ENCODE measurements at places on chromosomes 2 and 18.
A peak's percentile ranks its signal among the peaks of the same experiment; 100 is the strongest.

GRCh38 chr2:172639256-172639655, 83.4 kb downstream of the PDK1 start:
- no peak for DNase-seq

- DNase-seq = no peak
Observed at GRCh38 chr2:48134704-48135103, 228.4 kb upstream of the FBXO11 start.

GRCh38 chr2:181404472-181404871, 52.7 kb upstream of the ITGA4 start:
- DNase-seq = no peak

- DNase-seq = peak; percentile 71
Observed at GRCh38 chr18:45974088-45974536, 7.0 kb upstream of the EPG5 start.

GRCh38 chr2:27709960-27710575, 46.4 kb downstream of the SLC4A1AP start:
- no peak for DNase-seq

GRCh38 chr2:167420211-167420610, 531.9 kb downstream of the XIRP2 start:
- no peak for DNase-seq

DNA sequence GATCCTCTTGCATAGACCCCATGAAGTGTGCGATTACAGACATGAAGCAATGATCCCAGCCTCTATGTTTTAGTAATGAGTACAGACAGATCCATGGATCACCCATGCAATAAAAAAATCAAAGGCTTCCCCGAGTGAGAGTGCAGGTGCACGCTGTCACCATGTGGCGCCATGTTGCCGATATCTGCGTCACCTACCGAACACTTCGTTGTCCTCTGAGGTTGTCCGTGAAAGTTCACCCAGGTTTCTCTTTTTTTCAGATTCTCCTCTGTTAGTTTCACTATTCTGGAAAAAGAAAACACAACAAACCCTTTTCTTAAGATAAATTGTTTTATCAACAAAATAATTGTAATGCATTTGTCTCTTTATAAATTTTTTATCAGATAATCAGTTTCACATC, 66.5 kb downstream of the MBP start:
- DNase-seq = no peak

GRCh38 chr2:219443016-219443696, 8.5 kb downstream of the SPEG start:
- no peak for DNase-seq

- DNase-seq = no peak
Observed at GRCh38 chr2:36403675-36404230, 48.2 kb downstream of the CRIM1 start.

DNA sequence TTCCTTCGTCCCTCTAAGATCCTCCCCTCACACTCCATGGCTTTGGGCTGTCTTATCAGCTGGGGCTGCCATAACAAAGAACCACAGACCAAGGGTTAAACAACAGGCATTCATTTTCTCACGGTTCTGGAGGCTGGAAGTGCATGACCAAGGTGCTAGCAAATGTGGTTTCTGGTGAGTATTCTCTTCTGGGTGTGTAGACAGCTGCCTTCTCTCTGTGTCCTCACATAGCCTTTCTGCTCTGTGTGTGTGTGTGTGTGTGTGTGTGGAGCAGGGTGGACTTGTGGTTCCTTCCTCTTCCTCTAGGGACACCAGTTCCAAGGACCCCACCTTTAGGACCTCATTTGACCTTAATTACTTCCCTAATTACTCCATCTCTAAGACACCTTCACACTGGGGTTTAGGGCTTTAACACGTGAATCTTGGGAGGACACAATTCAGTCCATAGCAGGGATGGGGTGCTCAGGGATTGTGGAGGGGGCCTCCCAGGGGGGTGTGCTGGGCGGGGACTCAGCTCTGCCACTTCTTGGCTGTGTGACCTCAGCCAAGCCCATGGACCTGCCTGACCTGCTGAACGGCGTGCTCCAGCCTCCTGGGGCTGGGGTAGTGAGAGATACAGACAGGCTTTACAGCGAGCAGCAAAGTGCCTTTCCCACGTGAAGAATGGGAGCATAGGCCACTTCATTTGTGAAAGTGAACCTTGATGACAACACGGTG, 38.0 kb downstream of the ACKR3 start:
- no peak for DNase-seq

- DNase-seq = no peak
Observed at GRCh38 chr2:178128836-178129630, 16.8 kb downstream of the RBM45 start.

DNA sequence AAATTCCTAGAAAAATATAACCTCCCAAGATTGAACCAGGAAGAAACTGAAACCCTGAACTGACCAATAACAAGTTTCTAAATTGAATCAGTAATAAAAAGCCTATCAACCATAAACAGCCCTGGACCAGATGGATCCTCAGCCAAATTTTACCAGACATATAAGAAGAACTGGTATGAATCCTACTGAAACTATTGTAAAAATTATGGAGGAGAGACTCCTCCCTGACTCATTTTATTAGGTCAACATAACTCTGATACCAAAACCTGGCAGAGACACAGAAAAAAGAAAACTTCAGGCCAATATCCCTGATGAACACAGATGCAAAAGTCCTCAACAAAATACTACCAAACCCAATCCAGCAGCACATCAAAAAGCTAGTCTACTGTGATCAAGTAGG, 11.3 kb downstream of the NT5C1B start:
- no peak for DNase-seq

GRCh38 chr18:50076277-50076676, 118.7 kb downstream of the MYO5B start:
- no peak for DNase-seq

- DNase-seq = no peak
Observed at GRCh38 chr18:51290860-51291259, 93.4 kb upstream of the MEX3C start.

DNA sequence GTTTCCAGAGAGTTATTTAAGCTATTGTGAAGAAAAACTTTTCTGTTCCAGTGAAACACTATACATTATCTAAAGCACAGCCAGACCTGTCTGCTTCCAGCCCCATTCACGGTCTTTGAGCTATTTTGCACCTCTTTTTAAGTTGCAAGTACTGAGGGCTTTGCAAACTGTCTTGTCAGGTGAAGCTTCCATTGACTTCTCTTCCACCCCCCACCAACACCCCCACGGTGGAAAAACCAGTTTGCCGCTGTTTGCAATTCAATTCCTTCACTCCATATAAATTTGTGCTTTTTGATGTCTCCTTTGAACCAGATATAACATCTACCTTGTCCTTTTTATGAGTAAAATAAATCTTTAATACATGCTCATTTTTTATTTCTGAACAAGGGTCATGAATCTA, 15.7 kb downstream of the B3GNT7 start:
- no peak for DNase-seq

All from T-cell (primary cell).